Tibial nerve (tissue), 4 donors: ENCODE measurements at places on chromosomes 3 and 15. TPM values are rescaled to one million over a fixed set of nuclear protein-coding genes. Genes with fewer than 3 reads are reported as not detected.

DNA sequence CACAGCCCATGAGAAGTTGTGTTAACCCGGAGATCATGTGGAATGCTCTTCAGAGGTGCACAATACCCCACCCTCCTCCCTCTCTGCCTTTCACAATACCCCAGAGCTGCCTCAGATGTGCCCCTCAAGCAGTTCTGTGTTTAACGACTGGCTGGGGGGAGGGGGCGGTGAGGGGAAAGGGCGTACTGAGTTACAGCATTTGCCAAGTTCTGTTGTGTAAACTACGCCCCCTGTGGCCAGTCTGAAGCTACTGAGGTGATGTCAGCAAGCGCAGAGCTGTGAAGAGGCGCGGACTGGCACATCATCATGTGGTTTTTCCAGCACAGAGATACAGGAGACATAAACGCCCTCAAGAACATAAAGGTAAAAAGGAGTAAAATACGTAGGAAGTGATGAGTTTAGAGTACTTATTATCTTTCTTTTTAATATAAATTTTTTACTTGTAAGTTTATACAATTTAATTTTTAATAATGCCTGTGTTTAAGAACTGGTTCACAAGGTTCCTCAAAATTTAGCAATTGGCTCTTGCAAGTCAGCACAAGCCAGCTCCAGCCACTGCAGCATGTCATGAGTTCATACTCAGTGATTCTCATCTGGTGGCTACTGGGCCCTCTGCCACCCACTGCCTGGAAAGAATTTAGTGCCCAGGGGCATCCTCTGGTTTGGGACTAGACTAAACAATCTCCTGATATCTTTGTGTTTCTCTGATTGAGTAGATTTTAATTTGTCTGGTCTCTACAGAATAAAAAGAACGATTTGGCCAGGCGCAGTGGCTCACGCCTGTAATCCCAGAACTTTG is 1.7 kb downstream of the EPB42 start:
- no peaks in the 10 kb centered on the region for H3K27me3 ChIP-seq
- H3K27ac ChIP-seq: no peak overlapping the region
- DNase-seq: no peak
- no peak overlapping the region for H3K4me3 ChIP-seq
- no peaks in the 10 kb centered on the region for H3K4me1 ChIP-seq

- no peak for DNase-seq
- H3K4me3 ChIP-seq: no peak overlapping the region
- H3K27me3 ChIP-seq: no peaks in the 10 kb centered on the region
- peaks cover 5% of the 10 kb centered on the region for H3K4me1 ChIP-seq
- H3K36me3 ChIP-seq: no peaks in the 10 kb centered on the region
Measured at GRCh38 chr15:64344651-64345294, 11.2 kb downstream of the CSNK1G1 start.

DNA sequence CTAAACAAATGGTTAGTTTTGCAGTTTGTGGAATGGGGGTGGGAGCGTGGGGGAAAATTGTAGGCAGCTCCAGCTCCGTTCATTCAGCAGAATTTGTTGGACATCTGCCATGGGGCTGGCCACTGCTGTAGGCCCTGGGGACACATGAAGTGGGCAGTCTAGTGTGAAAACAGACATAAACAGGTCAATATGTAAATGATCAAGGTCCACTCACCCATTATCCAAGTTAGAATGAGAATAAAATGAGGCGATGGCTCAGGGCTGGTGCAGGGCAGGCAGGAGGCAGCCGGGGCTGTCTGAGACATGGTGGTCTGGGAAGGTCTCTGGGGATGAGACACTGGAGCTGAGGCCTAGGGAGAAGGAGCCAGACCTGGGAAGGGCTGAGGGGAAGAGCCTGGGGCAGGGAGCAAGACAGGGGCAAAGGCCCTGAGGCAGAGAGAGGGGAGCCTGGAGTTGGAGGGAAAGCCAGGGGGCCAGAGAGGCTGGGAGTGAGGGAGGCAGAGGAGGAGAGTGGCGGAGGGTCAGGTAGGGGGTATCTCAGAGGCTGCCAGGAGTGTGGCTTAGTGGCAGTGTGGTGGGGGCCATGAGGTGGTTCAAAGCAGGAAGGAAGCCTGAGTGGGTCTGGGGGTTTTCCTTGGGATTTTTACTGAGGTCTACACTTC is 6.2 kb upstream of the SLC6A6 start:
- no peak overlapping the region for H3K27ac ChIP-seq
- no peaks in the 10 kb centered on the region for H3K27me3 ChIP-seq
- no peak overlapping the region for H3K4me3 ChIP-seq

- no peaks in the 10 kb centered on the region for H3K4me1 ChIP-seq
- no peaks in the 10 kb centered on the region for H3K27me3 ChIP-seq
- H3K27ac ChIP-seq: no peak overlapping the region
- no peak overlapping the region for H3K4me3 ChIP-seq
- no peak for DNase-seq
Measured at GRCh38 chr3:135895734-135896121, 69.8 kb upstream of the PPP2R3A start.

DNA sequence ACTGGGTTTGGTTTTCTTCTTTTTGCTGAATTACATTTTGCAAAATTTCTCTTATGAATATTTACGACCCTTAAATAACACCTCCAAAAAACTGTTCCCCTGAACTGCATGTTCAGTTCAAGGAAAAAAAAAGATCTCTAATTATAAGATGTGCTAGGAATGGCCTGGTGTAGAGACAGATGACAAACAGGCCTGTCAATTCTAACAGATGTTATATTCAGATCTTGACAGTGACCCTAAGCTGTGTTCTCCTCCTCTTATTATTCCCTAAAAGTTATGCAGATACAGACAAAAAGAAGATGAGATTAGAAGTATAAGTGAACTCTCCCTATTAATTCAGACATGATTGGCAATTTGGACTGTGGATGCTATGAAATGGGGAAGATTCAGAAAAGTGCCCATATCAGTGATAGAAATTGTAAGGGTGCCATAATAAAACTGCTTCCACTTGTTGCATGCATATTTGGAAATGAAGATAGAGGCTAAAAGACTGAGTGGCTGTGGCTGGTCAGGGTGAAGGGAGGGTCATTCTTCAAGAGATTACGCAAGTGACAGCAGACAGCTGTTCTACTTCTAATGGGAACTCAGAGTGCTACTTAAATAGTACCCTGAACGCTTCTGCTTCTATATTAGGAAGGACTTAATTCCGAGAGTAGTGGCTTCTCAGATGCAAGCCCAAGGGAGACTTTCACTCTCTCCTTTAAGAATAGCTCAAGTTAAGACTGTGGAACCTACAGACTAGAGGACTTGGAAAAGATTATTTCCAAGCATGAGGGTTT is 75.5 kb downstream of the ADAMTS9 start:
- no peaks in the 10 kb centered on the region for H3K36me3 ChIP-seq
- no peak for DNase-seq
- no peak overlapping the region for H3K4me3 ChIP-seq
- peak overlapping the region; percentile 69 for H3K27ac ChIP-seq
- H3K4me1 ChIP-seq: no peaks in the 10 kb centered on the region

DNA sequence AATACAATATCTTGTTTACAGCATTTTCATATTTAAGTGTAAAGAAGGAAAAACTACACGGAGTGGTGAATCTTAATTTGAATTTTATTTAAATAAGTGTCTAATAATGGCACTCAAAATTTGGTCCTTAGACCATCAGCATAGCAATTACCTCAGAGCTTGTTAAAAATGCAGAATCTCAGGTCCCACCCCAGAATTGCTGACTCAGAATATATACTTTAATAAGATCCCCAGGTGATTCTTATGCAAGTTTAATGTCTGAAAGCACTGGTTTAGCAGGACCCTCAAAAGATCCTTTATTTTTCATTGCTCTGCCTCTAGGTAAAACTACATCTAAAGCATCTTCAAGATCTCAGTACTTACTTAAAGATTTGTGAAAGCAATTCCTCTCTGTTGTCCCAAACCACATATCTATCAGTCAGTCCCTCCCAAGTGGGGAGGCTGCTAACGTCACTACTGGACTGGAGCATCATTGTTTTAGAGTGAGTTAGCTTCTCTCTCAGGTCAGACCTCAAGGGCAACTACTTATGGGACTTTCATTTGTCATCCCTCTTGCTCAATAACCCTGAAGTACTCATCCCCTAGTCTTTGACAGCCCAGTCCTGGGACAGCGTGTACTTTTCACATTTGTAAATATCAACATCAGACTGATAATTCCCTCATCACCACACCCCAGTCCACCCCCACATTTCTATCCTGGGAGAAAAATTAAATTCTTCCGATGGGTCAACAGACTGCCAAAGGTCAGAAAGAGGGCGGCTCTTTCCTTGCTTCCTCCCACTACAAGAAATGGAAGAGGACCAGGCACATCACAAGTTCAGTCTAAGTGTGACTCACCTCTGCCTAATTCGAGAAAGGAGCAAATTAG is 76.7 kb downstream of the CBLB start:
- no peaks in the 10 kb centered on the region for H3K27me3 ChIP-seq
- peak overlapping the region; percentile 80 for H3K27ac ChIP-seq
- no peak overlapping the region for H3K4me3 ChIP-seq

DNA sequence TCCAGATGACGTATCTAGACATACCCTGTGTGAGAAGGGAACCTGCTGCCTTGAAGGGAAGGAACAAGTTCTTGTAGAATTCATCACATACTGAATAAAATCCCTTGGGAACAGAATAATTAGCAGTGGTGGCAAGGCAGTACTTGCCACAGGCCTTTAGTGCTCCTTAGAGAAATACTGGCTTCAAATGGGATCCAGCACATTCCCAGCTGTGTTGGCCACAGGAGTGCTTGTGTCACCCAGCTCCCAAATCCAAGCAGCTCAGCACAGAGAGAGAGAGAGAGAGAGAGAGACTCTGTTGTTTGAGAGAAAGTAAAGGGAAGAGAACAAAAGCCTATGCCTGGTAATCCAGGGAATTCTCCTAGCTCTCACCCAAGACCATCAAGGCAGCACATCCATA is 969.0 kb upstream of the ALCAM start:
- no peak overlapping the region for H3K27ac ChIP-seq
- no peaks in the 10 kb centered on the region for H3K27me3 ChIP-seq
- no peak overlapping the region for H3K4me3 ChIP-seq
- no peak for DNase-seq

- no peaks in the 10 kb centered on the region for H3K36me3 ChIP-seq
- DNase-seq: no peak
- no peaks in the 10 kb centered on the region for H3K27me3 ChIP-seq
- H3K27ac ChIP-seq: no peak overlapping the region
Measured at GRCh38 chr3:135927155-135927554, 38.4 kb upstream of the PPP2R3A start.

DNA sequence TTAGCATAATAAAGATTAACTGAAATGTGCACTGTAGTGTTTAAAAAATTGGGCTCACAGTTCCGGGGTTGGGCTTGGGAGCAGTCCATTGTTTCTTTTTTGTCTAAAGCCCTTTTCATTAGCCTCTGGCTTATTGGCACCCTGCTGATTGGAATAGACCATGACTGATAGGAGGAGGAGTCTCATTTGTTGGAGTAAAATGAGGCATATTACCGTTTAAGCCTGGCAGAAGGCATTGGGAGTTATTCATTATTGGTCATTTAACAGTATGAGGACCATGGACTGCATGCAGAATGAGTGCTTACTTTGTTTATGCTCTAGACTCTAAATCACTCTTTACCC is 139.0 kb upstream of the CGNL1 start:
- no peaks in the 10 kb centered on the region for H3K4me1 ChIP-seq
- no peak overlapping the region for H3K4me3 ChIP-seq
- no peaks in the 10 kb centered on the region for H3K27me3 ChIP-seq
- no peak for DNase-seq

- H3K27me3 ChIP-seq: no peaks in the 10 kb centered on the region
- no peak overlapping the region for H3K4me3 ChIP-seq
- H3K4me1 ChIP-seq: no peaks in the 10 kb centered on the region
- DNase-seq: no peak
- no peaks in the 10 kb centered on the region for H3K36me3 ChIP-seq
Measured at GRCh38 chr15:73370151-73370550, 1.4 kb upstream of the HCN4 start.

Gene RASA2
- total RNA-seq: 19.6 TPM

Gene FAM131A
- total RNA-seq: 35.0 TPM

Gene FGF12
- 0.66 TPM for total RNA-seq

Gene CACNA2D3
- 9.6 TPM for total RNA-seq

Gene TCAIM
- 28.2 TPM for total RNA-seq

Gene MYLK
- 61.0 TPM for total RNA-seq
